ENCODE measurements at places on chromosomes 7 and 10. TPM values are rescaled to one million over a fixed set of nuclear protein-coding genes. Genes with fewer than 3 reads are reported as not detected.

GRCh38 chr10:2834214-2834613 is 233.1 kb upstream of the PFKP start:
- no peaks in the 10 kb centered on the region for H3K4me1 ChIP-seq
- H3K27ac ChIP-seq, result no peak overlapping the region
- H3K27me3 ChIP-seq, result no peaks in the 10 kb centered on the region
- no peak overlapping the region for H3K4me3 ChIP-seq

The GBX1 gene
- total RNA-seq, result not detected

- H3K4me1 ChIP-seq, result peaks cover 7% of the 10 kb centered on the region
- H3K27ac ChIP-seq, result no peak overlapping the region
- no peaks in the 10 kb centered on the region for H3K27me3 ChIP-seq
- DNase-seq, result no peak
- H3K4me3 ChIP-seq, result no peak overlapping the region
These were observed 82.8 kb downstream of the MAPK8 start for GRCh38 chr10:48389272-48389671.

- peak overlapping the region; percentile 42 for H3K4me3 ChIP-seq
- H3K27me3 ChIP-seq, result peaks cover 2% of the 10 kb centered on the region
- 0 out of 2 replicates have a peak overlapping the region, but pooled peaks have one; percentile 8 for H3K27ac ChIP-seq
- DNase-seq, result no peak
- H3K36me3 ChIP-seq, result no peaks in the 10 kb centered on the region
These were observed 869 bp upstream of the LOXL4 start for GRCh38 chr10:98268694-98269431.

DNA sequence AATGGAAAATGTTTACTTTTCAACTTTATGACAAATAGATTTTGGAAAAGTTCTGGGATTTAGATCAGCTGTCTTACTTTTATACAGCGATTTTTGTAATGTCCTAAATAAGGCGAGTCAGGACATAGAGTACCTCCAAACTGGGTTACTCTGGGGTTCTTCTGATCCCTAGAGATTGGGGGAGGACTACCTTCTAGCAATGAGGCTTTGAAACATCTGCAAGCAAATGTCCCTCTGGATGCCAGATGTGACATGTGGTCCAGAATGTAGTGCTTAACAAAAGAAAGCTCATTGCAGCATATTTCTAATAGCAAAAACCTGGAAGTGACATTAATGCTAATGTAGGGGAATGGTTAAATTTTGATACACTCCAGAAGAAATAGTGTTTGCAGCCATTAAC is 36.1 kb downstream of the ABRAXAS2 start:
- DNase-seq, result no peak
- H3K4me3 ChIP-seq, result no peak overlapping the region
- no peaks in the 10 kb centered on the region for H3K4me1 ChIP-seq
- no peak overlapping the region for H3K27ac ChIP-seq
- peaks cover 21% of the 10 kb centered on the region for H3K36me3 ChIP-seq
- H3K27me3 ChIP-seq, result no peaks in the 10 kb centered on the region

GRCh38 chr10:3427950-3428354 is 255.4 kb upstream of the PITRM1 start:
- H3K36me3 ChIP-seq, result no peaks in the 10 kb centered on the region
- H3K4me1 ChIP-seq, result peaks cover 14% of the 10 kb centered on the region
- H3K4me3 ChIP-seq, result no peak overlapping the region
- no peaks in the 10 kb centered on the region for H3K27me3 ChIP-seq

DNA sequence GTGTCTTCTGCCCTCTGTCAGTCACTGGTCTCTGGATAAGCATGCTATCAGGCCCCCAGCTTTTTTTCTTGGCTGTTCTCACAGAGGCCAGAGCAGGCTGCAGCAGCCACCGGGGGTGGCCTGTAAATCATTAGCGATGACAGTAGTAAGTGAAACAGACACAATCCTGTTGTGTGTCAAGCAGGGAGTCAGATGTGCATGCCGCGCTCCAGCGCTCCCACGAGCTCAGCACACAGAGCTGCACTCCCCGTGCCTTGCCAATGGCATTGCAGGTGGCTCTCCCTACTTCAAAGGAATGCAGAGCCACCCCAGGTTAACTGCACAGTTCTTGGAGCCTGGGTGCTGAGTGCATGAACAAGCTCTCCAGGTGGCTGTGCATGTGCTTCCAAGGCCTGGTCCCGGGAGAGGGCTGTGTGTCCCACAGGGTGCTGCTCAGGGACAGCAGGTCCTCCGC is 226.1 kb downstream of the GLRX3 start:
- no peaks in the 10 kb centered on the region for H3K4me1 ChIP-seq
- no peak for DNase-seq
- H3K27ac ChIP-seq, result no peak overlapping the region
- H3K4me3 ChIP-seq, result no peak overlapping the region

GRCh38 chr10:103125323-103126267 is 67.5 kb downstream of the NT5C2 start:
- H3K4me3 ChIP-seq, result no peak overlapping the region
- DNase-seq, result peak; percentile 19
- H3K36me3 ChIP-seq, result peaks cover 7% of the 10 kb centered on the region
- no peaks in the 10 kb centered on the region for H3K27me3 ChIP-seq
- no peak overlapping the region for H3K27ac ChIP-seq

DNA sequence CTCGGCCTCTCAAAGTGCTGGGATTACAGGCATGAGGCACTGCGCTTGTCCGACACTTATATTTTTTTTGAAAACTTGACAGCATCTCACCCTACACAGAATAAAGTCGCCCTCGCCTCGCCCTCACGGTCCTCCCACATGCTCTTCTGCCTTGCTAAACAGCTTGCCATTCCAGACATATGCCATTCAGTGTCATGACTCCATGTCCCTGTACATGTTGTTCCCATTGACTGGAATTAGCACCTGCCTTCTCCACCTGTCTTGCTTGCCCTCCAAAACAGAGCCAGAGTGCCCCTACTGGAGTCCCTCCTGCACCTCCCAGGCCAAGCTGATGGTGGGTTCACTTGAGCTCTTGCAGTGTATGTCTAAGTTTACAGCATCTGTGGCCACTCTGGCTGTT is 6.2 kb downstream of the NIPSNAP2 start:
- H3K36me3 ChIP-seq, result peaks cover 9% of the 10 kb centered on the region
- peaks cover 4% of the 10 kb centered on the region for H3K4me1 ChIP-seq
- DNase-seq, result no peak

DNA sequence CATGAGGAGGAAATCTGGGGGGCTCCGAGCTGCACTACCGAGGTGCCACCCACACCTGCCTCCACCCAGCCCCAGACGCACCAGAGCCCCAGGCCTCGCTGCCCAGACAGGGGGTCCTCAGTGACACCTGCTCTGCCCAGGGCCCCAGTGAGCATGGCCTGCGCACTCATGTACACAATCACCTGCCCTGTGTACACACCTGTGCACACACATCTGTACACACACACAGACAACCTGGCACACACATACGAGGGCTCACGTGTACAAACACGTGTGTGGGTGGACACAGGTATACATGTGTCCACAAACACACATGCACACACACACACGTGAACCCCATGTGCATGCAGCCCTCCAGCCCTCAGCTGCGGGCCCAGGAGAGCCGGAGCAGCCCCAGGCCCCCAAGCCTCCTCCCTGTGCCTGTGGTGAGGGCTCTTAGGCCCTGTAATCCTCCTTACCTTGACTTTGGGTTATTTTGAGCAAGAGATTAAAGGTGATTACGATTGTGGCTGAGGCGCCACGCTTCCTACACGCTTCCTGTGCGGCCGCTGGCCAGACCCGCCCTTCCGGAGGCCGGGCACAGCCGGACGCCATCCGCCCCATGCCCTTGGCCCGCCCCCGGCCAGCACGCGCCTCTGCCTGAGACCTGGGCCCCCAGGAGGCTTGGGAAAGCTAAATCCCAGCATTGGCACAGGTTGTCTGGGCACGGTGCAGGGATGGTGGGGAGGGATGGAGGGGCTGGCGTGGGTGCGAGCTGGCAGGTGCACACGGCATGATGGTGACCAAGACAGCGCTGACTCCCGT is 71.9 kb downstream of the ELFN1 start:
- no peaks in the 10 kb centered on the region for H3K4me1 ChIP-seq
- H3K36me3 ChIP-seq, result no peaks in the 10 kb centered on the region
- no peak for DNase-seq
- H3K27me3 ChIP-seq, result no peaks in the 10 kb centered on the region
- H3K27ac ChIP-seq, result no peak overlapping the region
- H3K4me3 ChIP-seq, result no peak overlapping the region

- H3K27ac ChIP-seq, result no peak overlapping the region
- 0 out of 2 replicates have a peak, but pooled peaks cover 1% of the 10 kb centered on the region for H3K4me1 ChIP-seq
- no peaks in the 10 kb centered on the region for H3K36me3 ChIP-seq
- H3K27me3 ChIP-seq, result no peaks in the 10 kb centered on the region
- no peak for DNase-seq
These were observed 151.4 kb upstream of the PRPS1L1 start for GRCh38 chr7:18179093-18179492.

The TUBB8 gene
- total RNA-seq, result not detected

The HOXA2 gene
- total RNA-seq, result 1.6 TPM

GRCh38 chr7:129898007-129898406 is 54.8 kb downstream of the UBE2H start:
- H3K4me1 ChIP-seq, result no peaks in the 10 kb centered on the region
- H3K4me3 ChIP-seq, result no peak overlapping the region
- no peak for DNase-seq
- no peak overlapping the region for H3K27ac ChIP-seq
- peaks cover 20% of the 10 kb centered on the region for H3K36me3 ChIP-seq

DNA sequence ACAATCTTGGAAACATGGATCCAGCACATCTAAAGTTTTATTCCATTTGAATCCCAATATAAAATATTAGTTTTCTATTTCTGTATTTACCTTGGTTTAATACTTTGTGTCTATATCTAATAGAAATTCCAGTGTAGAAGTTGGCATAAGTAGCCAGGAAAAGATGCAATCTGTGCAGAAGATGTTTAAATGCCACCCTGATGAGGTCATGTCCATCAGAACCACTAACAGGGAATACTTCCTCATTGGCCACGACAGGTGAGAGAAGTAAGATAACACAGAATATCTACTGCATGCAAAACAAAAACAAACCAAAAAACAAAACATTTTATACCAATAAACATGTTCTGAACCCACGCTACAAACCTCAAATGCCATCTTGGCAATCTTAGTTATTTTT is 15.7 kb downstream of the PLEKHS1 start:
- H3K27me3 ChIP-seq, result peaks cover 11% of the 10 kb centered on the region
- H3K4me3 ChIP-seq, result no peak overlapping the region
- H3K4me1 ChIP-seq, result no peaks in the 10 kb centered on the region

DNA sequence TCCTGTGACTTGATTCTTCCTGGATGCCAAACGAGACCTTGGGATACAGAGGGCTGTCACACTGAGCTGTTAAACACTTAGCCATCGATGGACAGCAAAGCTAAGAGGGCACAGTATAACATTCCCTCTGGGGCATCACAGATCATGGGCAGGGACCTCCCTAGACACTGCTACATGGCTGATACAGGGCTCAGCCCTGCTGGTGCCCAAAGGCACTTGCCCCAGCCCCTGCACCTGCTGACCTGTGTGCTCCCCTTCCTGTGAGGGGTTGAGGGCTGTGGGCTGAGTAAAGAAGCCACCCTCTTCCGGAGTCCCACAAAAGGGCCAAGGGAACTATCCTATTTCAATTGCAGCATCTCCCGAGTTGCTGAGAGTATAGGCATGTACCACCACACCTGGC is 337.9 kb downstream of the EXOC4 start:
- no peak for DNase-seq
- H3K27ac ChIP-seq, result no peak overlapping the region
- no peaks in the 10 kb centered on the region for H3K27me3 ChIP-seq
- H3K4me1 ChIP-seq, result no peaks in the 10 kb centered on the region
- H3K36me3 ChIP-seq, result no peaks in the 10 kb centered on the region

The ASB4 gene
- not detected for total RNA-seq

DNA sequence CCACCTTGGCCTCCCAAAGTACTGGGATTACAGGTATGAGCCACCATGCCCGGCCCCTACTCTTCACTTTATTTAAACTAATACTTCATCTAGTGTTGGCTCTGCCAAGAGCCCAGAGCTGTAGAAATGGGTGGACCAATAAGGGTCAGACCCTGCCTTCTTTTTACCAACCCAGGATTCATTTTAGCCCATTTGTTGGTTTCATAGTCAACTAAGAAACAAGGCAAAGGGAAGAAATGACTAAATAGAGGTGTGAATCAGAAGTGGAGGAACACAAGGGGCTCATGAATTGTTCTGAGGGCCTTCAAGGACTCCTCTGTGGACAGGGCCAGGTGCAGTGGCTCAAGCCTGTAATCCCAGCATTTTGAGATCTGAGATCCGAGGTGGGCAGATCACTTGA is 1.1 kb downstream of the ANKRD2 start:
- no peak overlapping the region for H3K4me3 ChIP-seq
- peaks cover 16% of the 10 kb centered on the region for H3K4me1 ChIP-seq
- H3K36me3 ChIP-seq, result peaks cover 17% of the 10 kb centered on the region
- DNase-seq, result no peak
- no peaks in the 10 kb centered on the region for H3K27me3 ChIP-seq

- no peaks in the 10 kb centered on the region for H3K36me3 ChIP-seq
- no peak overlapping the region for H3K4me3 ChIP-seq
- no peaks in the 10 kb centered on the region for H3K4me1 ChIP-seq
- no peak overlapping the region for H3K27ac ChIP-seq
- no peaks in the 10 kb centered on the region for H3K27me3 ChIP-seq
These were observed 75.1 kb upstream of the TBX20 start for GRCh38 chr7:35329026-35329425.

- H3K4me1 ChIP-seq, result peaks cover 4% of the 10 kb centered on the region
- H3K36me3 ChIP-seq, result peaks cover 6% of the 10 kb centered on the region
- no peak overlapping the region for H3K4me3 ChIP-seq
- H3K27me3 ChIP-seq, result no peaks in the 10 kb centered on the region
- no peak for DNase-seq
These were observed 38.7 kb downstream of the GLI3 start for GRCh38 chr7:42198296-42198695.

- H3K27ac ChIP-seq, result no peak overlapping the region
- H3K27me3 ChIP-seq, result peaks cover 6% of the 10 kb centered on the region
- H3K4me1 ChIP-seq, result no peaks in the 10 kb centered on the region
- no peaks in the 10 kb centered on the region for H3K36me3 ChIP-seq
- H3K4me3 ChIP-seq, result no peak overlapping the region
These were observed 16.8 kb downstream of the LIPM start for GRCh38 chr10:88819290-88819689.

GRCh38 chr7:112938863-112939573 is 147.6 kb downstream of the GPR85 start:
- peak overlapping the region; percentile 70 for H3K4me3 ChIP-seq
- peak overlapping the region; percentile 66 for H3K27ac ChIP-seq
- peaks cover 3% of the 10 kb centered on the region for H3K4me1 ChIP-seq
- DNase-seq, result peak; percentile 20
- H3K36me3 ChIP-seq, result no peaks in the 10 kb centered on the region
